ENCODE measurements at places on chromosomes 13 and 19.

- no peak for DNase-seq
These were observed 23.3 kb downstream of the HNRNPM start for GRCh38 chr19:8468124-8468523.

GRCh38 chr13:75771818-75772217 lies 135.7 kb downstream of the LMO7 start:
- no peak for DNase-seq

DNA sequence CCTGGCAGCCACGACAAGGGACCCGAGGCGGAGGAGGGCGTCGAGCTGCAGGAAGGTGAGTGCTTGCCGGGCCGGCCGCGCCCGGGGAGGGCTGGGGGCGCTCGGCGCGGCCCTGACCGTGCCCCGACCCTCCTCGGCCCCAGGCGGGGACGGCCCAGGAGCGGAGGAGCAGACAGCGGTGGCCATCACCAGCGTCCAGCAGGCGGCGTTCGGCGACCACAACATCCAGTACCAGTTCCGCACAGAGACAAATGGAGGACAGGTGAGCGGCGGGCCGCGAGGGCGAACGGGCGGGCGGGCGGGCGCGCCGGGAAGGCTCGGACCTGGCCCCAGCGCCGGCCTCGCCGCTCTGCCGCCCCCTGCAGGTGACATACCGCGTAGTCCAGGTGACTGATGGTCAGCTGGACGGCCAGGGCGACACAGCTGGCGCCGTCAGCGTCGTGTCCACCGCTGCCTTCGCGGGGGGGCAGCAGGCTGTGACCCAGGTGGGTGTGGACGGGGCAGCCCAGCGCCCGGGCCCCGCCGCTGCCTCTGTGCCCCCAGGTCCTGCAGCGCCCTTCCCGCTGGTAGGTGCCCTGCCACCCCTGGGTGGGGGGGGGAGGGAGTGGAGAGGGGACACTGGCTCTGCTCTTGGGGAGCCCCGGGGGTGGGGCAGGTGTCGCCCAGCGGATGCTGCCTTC lies 816 bp downstream of the USF2 start:
- DNase-seq, result no peak

DNA sequence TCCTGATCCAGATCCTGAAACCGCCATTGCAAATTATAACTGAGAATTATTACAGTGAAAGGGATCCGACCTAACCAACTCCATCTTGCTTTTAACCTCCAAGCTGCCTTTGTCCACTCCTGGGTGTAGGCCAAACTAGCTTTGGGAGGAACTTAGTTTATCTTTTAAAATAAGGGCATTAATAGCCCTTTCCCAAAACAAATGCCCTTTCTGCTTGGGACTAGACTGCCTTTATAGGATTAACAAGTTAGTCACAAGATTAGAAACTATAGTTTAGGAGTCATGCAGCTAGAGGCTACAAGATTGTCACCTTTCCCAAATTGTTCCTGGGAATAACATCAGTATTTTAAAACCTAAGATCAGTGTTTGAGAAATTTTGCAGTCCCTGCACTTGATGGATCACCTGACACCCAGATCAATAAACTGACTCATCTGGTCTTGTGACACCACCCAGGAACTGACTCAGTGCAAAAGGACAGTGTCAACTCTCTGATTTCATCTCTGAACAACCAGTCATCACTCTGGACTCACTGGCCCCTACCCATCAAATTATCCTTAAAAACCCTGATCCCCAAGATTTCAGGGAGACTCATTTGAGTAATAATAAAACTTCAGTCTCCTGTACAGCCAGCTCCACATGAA lies 4.1 kb upstream of the ZNF841 start:
- DNase-seq, result no peak

DNA sequence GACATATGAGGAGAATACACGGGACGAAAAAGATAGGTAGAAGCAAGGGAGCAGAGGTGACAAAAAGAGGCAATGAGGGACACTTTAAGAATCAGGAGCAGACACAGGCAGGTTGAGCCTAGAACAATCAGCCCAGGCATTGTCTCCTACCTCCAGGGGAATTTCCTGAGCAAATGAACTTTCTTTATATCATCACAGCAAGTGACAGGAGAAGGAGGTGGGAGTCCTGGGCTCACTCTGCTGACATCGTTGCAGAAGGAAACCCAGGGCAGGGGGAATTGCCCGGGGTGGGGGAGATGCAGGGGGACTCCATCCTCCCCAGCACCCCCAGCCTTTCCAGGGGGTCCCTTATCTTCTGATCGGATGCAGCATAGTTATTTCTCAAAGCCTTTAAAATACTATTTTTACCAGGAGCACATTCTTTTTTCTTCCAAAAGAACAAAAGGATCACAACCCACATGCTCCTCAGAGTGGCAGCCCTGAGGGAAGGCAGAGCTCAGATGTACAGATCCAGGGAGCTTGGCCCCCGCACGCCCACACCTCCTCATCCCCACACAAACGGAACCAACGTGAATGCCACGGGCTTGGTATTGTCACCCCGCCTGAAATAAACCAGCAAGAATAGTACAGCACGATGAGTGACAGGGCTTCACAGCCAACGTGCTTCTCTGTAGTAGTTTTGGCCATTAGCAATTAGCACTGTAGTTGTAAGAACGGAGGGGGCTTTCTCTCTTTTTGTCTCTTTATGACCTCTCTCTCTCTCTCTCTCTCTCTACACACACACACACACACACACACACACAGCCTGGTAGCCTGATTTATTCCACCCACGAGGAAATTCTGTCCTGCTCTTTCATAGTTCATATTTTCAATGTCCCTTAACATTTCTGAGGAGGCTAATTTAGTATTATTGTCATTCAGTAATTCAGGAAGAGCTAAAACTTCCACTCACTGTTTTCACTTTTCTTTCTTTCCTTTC lies 169.5 kb upstream of the UBL3 start:
- no peak for DNase-seq

- DNase-seq, result no peak
These were observed 262.7 kb upstream of the KLHL1 start for GRCh38 chr13:70370924-70371323.

- no peak for DNase-seq
These were observed 977 bp upstream of the IL17D start for GRCh38 chr13:20702530-20702914.

DNA sequence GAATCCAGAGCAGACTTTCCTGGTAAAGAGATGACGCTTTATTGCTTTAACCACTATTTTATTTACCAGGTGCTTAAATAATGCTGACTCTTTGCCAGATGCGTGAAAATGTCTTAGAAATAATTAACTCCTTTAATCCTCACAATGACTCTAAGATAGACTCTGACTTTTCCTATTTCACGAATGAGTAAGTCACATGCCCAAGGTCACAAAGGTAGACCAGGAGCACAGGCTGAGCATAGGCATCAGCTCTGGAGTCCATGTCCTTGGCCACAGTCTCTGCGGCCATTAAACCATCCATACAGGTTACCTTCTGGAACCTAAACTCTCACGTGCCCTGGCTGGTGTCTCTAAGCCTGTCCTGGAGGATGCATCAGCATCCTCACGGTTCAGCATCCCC lies 87.3 kb downstream of the ERCC5 start:
- no peak for DNase-seq

DNA sequence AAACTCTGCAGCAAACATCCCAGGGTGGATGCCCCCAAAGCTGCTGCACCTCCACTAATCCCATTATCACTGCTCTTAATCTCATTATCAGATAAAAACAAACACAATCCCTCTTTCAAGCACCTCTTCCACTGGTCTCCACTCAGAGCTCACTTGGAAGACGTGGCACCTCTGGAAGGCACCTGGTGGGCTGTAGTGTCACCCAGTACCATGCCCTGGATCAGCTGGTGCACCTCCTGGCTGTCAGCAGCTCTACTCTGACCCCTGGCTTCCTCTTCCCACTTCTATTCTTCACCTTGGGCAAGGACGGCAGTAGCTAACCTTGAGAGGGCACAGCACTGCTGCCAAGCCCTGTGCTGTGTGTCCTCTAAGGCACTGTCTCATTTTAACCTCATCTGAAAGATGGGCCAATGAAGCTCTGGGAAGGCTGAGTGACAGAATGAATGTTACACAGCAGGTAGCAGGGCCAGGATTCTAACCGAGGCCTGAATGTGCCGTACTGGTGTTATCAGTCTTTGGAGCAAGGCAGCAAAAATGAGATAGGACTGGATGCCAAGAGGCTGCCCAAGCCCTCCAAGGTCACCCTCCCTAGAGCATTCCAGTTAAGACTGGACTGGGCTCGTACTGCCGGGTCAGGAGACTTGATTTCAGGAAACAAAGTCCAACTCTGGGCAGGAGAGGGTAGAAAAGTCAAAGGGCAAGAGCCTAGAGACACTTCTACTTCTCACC lies 7.4 kb downstream of the BRD4 start:
- DNase-seq, result no peak

DNA sequence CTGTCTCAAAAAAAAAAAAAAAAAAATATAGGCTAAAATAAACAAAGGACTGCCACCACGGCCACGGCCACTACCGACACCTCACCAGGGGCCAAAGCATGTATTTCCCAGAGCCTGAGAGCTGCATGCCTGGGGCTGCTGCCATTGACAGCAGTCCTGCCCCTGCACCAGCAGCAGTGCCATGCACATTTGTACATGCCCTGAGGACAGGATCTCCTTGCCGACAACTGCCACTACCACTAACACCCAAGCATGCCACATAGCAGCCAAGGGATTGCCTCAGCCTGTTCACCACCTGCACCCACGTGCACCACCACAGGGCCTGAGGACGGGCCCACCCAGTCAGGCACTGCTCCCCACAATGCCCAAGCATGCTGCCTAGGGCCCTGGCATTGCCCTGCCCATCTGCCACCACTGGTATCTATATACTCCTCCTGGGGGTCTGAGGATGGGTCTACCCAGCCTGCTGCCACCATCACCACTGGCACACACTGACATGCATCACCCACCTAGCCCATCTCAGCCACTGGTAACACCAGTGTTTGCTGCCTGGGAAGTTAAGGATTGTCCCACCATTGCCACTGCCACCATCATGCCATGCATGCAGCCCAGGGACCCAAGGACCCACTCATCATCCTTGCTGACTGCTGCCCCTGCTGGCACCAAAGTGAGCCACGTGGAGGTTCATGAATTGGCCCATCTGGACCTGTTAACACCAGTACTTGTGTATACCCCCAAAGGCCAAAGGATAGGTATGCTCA lies 10.6 kb upstream of the NUP62 start:
- no peak for DNase-seq

GRCh38 chr19:39017026-39017425 lies 15.3 kb downstream of the FBXO27 start:
- DNase-seq, result no peak

- DNase-seq, result no peak
These were observed 28.1 kb upstream of the MPHOSPH8 start for GRCh38 chr13:19605161-19605955.

DNA sequence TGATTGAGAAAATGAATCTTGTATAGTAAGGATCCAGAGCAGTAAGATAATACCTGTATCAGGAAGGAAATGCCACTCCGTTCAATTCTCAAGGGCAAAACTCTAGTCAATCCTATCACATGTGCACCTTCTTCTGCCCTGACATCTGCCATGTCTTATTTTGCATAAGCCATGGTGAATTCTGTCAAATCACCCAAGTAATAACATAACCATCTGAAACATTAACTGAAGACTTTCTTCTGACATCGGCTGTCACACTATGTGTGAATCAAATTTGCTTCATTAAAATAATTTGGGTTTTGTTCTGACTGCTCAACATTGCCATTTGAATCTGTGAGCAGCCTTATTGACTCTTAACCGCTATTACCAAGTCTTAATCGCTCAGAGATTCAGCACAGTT lies 91.2 kb downstream of the PCDH9 start:
- no peak for DNase-seq

DNA sequence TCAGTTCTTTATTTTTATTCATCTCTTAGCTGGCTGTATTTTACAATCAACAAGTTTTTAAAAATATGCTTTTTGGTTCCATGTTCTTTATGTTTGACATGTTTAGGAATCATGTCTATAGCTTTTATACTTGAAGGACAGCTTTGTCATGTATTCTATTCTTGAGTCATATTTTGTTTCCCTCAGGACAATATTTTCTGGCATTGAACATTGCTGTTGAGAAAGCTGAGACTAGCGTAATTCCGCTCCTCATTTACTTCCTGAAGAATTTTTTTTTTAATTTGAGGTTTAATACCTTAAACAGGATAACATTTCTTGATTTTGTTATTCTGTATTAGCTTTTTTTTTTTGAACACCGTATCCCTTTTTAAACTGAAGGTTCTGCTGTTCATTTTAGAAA lies 53.2 kb downstream of the RB1 start:
- no peak for DNase-seq

GRCh38 chr13:91609353-91609752 lies 210.9 kb downstream of the GPC5 start:
- DNase-seq, result no peak

DNA sequence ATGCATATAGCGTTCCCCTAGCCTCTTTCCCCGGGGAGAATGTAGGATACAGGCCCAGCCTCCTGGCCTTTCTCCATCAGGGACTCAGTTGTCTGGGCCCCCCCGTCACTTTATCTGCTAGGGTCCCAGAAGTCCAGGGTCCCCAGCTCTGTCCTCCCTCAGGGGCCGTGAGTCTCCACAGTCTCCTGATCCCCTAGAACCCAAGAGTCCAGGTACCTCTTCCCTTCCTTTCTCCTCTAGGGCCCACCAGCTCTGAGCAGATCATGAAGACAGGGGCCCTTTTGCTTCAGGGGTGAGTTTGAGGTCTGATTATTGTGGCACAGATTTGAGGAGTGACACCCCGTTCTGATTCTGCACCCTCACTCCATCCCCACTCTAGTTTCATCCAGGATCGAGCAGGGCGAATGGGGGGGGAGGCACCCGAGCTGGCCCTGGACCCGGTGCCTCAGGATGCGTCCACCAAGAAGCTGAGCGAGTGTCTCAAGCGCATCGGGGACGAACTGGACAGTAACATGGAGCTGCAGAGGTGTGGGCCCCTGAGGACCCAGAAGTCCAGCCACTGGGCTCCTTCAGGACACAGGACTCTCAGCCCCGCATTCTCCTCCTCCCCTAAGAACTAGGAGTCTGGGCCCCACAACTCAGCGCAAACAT lies 758 bp downstream of the BAX start:
- DNase-seq, result no peak

DNA sequence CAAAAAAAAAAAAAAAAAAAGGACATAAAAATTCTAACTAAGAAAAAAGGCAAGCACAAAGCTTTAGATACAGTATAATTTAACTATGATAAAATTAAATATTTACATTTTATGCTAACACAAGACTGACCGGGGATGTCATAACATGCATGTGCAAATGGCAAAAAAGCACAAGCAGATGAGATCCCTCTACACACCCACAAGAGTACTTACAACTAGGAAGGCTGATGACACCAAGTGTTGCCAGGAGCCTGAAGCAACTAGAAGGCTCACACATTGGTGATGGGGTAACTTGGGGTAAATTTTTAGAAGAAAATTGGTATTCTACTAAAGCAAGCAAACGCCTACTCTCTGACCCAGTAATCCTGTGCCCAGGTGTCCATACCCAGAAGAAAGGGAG lies 6.7 kb downstream of the PCID2 start:
- DNase-seq, result no peak

DNA sequence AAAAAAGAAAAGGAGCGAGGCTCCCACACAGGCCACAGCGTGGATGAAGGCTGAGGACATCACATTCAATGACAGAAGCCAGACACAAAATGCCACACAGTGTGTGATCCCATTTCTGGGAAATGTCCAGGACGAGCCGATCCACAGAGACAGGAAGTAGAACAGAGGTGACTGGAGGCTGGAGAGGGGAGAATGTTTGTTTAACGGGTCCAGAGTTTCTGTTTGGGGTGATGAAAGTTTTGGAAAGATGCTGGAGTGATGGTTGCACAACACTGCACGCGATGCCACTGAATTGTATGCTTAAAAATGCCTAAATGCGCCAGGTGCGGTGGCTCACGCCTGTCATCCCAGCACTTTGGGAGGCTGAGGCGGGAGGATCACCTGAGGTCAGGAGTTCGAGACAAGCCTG lies 650 bp upstream of the FUT5 start:
- no peak for DNase-seq

GRCh38 chr13:111650626-111651025 lies 330.2 kb downstream of the TEX29 start:
- DNase-seq, result no peak
